Naive thymus-derived CD8-positive, alpha-beta T cell (primary cell): ENCODE measurements at places on chromosomes 5 and 9. TPM values are rescaled to one million over a fixed set of nuclear protein-coding genes. Genes with fewer than 3 reads are reported as not detected.

The RBM22 gene
- total RNA-seq: 102 TPM

DNA sequence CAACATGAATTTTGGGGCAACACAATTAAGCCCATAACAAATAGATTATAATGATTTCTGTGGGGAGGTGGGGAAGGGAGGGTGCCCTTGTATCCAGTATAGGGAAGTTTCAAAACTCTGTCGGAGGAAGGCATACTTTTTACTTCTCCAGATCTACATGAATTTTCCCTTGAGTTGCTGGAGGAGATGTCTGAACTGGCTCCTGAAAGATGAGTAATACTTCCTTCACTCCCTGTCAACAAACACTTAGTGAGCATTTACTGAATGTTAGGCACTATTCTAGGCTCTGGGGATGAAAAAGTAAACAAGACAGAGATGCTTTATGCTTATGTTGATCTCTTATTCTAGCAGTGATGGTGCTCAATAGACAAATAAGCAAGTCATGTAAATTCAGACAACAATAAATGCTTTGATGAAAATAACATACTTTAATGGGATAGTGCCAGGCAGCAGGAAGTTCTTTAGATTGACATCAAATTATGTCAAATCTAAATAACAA lies 197.9 kb upstream of the ANKH start:
- peaks cover 2% of the 10 kb centered on the region for H3K4me1 ChIP-seq
- no peak for DNase-seq
- H3K27me3 ChIP-seq: peaks cover 10% of the 10 kb centered on the region
- H3K4me3 ChIP-seq: no peak overlapping the region

DNA sequence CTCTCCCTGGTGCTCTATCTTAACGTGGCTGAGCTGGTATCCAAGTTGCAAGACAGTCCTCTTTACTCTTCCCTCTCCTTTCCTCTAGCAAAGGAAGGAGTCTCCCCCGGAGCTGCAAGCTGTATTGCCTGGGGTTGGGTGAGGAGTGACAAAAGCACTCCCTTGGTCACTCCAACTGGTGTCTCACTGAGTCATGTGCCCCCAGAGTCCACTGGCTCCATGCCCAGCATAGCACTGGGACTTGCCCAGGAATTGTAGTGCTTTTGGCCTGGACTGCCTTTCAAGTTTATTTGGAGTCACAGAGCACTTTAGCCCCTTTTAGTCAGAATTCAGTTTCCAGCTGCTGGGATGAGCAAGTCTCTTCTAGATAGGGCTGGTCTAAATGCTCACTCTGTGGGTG lies 82.6 kb upstream of the FST start:
- H3K4me3 ChIP-seq: no peak overlapping the region
- no peak overlapping the region for H3K27ac ChIP-seq
- DNase-seq: no peak
- no peaks in the 10 kb centered on the region for H3K4me1 ChIP-seq
- peaks cover 3% of the 10 kb centered on the region for H3K27me3 ChIP-seq

DNA sequence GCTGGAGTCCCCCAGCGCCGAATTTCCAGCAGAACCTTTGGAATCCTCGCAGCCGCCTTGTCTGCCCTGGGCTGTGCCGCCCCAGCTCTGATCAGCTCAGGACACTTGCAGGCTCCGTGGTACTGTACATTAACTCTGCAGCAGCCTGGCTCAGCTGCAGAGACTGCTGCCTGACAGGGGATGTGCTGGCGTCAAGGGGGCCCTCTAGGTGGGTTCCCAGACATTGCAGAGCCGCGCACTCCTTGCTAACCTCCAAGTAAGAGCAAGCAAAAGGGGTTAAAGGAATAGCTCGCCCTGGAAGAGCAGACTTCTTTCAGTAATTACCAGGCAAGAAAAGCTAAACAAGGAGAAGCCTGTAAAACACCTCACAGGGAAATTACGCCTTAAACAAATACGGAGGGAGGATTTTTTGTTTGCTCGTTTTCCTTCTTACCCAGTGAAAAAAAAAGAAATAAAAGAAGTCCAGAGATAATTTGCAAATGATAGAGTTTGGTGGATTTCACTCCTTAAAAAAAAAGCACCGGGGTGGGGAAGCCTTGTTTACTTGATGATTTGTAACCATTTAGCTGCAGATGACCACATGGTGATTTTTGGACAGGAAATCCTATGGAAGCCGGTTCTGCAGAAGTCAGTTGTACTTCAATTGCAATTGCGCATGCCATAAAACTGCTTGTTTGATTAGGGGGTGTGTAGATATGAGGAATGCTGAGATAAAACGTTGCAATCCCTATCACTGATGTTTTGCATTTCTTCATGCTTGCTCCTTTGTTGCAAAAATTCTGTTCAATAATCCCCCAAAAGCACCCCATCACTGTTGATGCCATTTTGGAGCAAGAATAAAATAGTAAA lies 305.8 kb downstream of the PDE4D start:
- peaks cover 11% of the 10 kb centered on the region for H3K27me3 ChIP-seq
- H3K4me1 ChIP-seq: no peaks in the 10 kb centered on the region
- H3K27ac ChIP-seq: no peak overlapping the region

The LRRC19 gene
- not detected for total RNA-seq

DNA sequence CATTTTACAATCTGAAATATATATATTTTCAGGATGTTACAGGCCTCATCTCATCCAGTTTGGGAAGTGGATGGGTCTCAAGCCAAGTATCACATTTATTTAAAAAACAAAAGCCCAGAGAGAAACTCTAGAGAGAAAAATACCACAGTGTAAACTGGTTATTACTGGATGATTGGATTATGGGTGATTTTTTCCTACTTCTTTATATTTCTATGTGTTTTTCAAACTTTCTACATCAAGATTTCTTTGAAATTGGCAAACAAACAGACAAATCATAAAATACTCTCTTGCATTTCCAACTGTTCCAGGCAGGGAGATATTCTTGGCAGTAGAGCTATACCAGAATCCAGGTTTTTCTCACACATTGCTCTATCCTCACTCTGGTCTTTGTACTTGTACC lies 116.0 kb upstream of the SMIM23 start:
- H3K4me3 ChIP-seq: no peak overlapping the region
- H3K4me1 ChIP-seq: no peaks in the 10 kb centered on the region
- no peaks in the 10 kb centered on the region for H3K27me3 ChIP-seq
- DNase-seq: no peak

The CORO2A gene
- total RNA-seq: 10.0 TPM

The DRD1 gene
- not detected for total RNA-seq

The RMRP gene
- total RNA-seq: 14,495 TPM

The INSYN2B gene
- total RNA-seq: not detected

GRCh38 chr5:43773478-43773844 lies 170.5 kb downstream of the NNT start:
- H3K36me3 ChIP-seq: no peaks in the 10 kb centered on the region
- H3K27me3 ChIP-seq: peaks cover 5% of the 10 kb centered on the region

GRCh38 chr5:36944607-36945225 lies 68.1 kb downstream of the NIPBL start:
- H3K27ac ChIP-seq: no peak overlapping the region
- no peaks in the 10 kb centered on the region for H3K27me3 ChIP-seq
- H3K36me3 ChIP-seq: no peaks in the 10 kb centered on the region

The SPAAR gene
- not detected for total RNA-seq

GRCh38 chr5:91194824-91195381 lies 188.2 kb downstream of the ARRDC3 start:
- DNase-seq: no peak
- H3K4me1 ChIP-seq: no peaks in the 10 kb centered on the region
- H3K36me3 ChIP-seq: no peaks in the 10 kb centered on the region
- no peak overlapping the region for H3K4me3 ChIP-seq
- H3K27me3 ChIP-seq: peaks cover 22% of the 10 kb centered on the region
- H3K27ac ChIP-seq: no peak overlapping the region

The PCDHA1 gene
- total RNA-seq: not detected

- no peaks in the 10 kb centered on the region for H3K4me1 ChIP-seq
- no peaks in the 10 kb centered on the region for H3K36me3 ChIP-seq
Observed at GRCh38 chr5:53874409-53874808, 314.0 kb downstream of the NDUFS4 start.

GRCh38 chr9:130660683-130661450 lies 3.5 kb upstream of the PRDM12 start:
- no peak overlapping the region for H3K27ac ChIP-seq
- H3K4me1 ChIP-seq: peaks cover 32% of the 10 kb centered on the region
- no peak overlapping the region for H3K4me3 ChIP-seq
- peaks cover 56% of the 10 kb centered on the region for H3K27me3 ChIP-seq
- H3K36me3 ChIP-seq: peaks cover 11% of the 10 kb centered on the region

DNA sequence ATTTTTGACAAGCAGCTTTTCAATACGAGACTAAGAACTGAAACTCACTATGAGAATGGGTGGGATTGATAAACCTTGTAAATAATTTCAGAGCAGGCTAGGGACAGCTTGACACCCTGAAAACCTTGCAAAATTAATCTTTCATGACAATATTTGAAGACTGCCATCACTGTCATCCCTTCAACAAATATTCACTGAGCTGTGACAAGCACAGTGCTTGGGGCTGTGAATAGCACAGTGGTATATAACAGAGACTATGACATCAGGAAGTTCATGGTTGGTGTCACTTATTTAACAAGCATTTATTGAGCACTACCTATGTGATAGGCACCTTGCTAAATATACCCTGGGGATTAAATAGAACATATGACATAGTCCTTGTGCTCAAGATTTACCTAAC lies 741.0 kb upstream of the RIOK2 start:
- no peaks in the 10 kb centered on the region for H3K36me3 ChIP-seq
- H3K27me3 ChIP-seq: no peaks in the 10 kb centered on the region
- H3K4me1 ChIP-seq: no peaks in the 10 kb centered on the region
- DNase-seq: no peak
- no peak overlapping the region for H3K4me3 ChIP-seq

GRCh38 chr9:112176524-112176923 lies 1.4 kb upstream of the SUSD1 start:
- no peaks in the 10 kb centered on the region for H3K27me3 ChIP-seq
- DNase-seq: no peak
- H3K4me3 ChIP-seq: peak overlapping the region; percentile 77
- peaks cover 84% of the 10 kb centered on the region for H3K4me1 ChIP-seq

The DAB2 gene
- total RNA-seq: 2.2 TPM

- no peak overlapping the region for H3K27ac ChIP-seq
- H3K4me3 ChIP-seq: no peak overlapping the region
- H3K27me3 ChIP-seq: peaks cover 9% of the 10 kb centered on the region
- no peak for DNase-seq
- H3K36me3 ChIP-seq: no peaks in the 10 kb centered on the region
Observed at GRCh38 chr9:86838519-86839497, 108.5 kb downstream of the GAS1 start.

DNA sequence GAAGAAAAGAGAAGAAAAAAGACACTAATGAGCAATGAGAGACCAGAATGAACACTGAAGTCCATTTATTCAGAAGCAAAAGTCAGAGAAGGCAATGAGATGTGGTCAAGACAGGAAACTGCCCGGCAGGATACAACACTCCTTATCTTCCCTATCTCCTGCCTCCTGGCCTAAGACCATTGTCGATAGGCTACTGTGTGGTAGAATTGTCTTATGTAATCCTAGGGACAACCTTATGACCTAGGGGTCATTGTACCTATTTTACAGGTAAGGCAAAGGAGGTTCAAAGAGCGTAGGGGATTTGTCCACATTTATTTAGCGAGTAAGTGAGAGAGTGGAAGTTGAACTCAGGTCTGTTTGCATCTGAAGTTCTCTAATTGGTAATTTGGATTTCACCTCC lies 63.0 kb upstream of the PTPN3 start:
- no peak for DNase-seq
- no peaks in the 10 kb centered on the region for H3K4me1 ChIP-seq
- H3K27ac ChIP-seq: no peak overlapping the region
- H3K36me3 ChIP-seq: no peaks in the 10 kb centered on the region
- H3K27me3 ChIP-seq: peaks cover 8% of the 10 kb centered on the region
- H3K4me3 ChIP-seq: no peak overlapping the region

DNA sequence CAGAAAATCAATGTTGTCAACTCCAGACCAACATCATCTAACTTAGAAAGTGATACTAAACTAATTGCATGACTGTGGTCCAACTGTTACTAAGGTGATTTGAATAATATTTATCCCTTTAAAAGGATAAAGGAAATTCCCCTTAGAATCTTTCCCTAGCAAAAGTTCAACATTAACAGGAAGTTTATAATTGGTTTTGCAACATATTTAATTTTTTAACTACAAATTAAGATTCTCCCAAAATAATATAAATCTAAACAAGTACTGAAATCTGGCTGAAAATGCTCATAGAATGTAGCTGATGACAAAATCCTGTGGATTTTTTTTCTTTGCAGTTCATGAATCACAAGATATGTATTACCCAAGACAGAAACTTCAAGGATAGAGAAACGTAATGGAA lies 151.4 kb downstream of the LPAR1 start:
- H3K27ac ChIP-seq: no peak overlapping the region
- H3K4me1 ChIP-seq: no peaks in the 10 kb centered on the region
- DNase-seq: no peak
- no peaks in the 10 kb centered on the region for H3K36me3 ChIP-seq

- DNase-seq: no peak
- H3K4me1 ChIP-seq: no peaks in the 10 kb centered on the region
- H3K27me3 ChIP-seq: peaks cover 20% of the 10 kb centered on the region
- no peak overlapping the region for H3K27ac ChIP-seq
- H3K4me3 ChIP-seq: no peak overlapping the region
Observed at GRCh38 chr5:75734913-75735789, 17.9 kb upstream of the POC5 start.

The FCN2 gene
- total RNA-seq: not detected

The PCDHGA11 gene
- 0.10 TPM for total RNA-seq

The FOXD4L5 gene
- total RNA-seq: 0.52 TPM

The BTNL8 gene
- not detected for total RNA-seq

The GNE gene
- total RNA-seq: 17.4 TPM

The HAVCR1 gene
- 30.2 TPM for total RNA-seq

The LAMC3 gene
- 6.9 TPM for total RNA-seq

DNA sequence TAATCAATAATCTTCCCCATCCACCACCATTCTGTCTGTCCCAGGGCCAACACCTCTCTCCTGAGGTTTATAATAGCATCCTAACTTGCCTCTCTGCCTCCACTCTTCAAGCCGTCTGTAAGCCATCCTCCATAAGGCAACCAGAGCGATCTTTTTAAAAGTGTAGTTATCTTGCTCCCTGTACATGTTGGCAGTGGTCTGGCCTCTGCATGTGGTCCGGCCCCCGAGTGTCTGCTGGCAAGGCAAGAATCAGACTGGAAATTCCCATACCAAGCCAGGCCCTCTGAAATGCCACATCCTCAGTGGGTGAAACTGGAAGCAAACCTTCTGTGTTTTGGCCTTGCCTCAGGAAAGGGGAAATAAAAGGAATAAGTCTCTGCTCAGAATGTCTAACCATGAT lies 17.0 kb downstream of the TTLL11 start:
- no peak for DNase-seq
- peaks cover 37% of the 10 kb centered on the region for H3K36me3 ChIP-seq
- no peaks in the 10 kb centered on the region for H3K27me3 ChIP-seq
- no peak overlapping the region for H3K4me3 ChIP-seq
- H3K4me1 ChIP-seq: peaks cover 5% of the 10 kb centered on the region

The ASPN gene
- total RNA-seq: not detected

- no peak for DNase-seq
- H3K4me1 ChIP-seq: no peaks in the 10 kb centered on the region
- no peak overlapping the region for H3K4me3 ChIP-seq
- no peak overlapping the region for H3K27ac ChIP-seq
Observed at GRCh38 chr9:114055894-114056293, 22.2 kb downstream of the AMBP start.

- no peak overlapping the region for H3K4me3 ChIP-seq
- DNase-seq: no peak
- H3K36me3 ChIP-seq: peaks cover 86% of the 10 kb centered on the region
- no peaks in the 10 kb centered on the region for H3K27me3 ChIP-seq
- no peaks in the 10 kb centered on the region for H3K4me1 ChIP-seq
Observed at GRCh38 chr5:180271221-180271620, 20.7 kb downstream of the MAPK9 start.
